ENCODE measurements at places on chromosomes 2 and 18.
A peak's percentile ranks its signal among the peaks of the same experiment; 100 is the strongest.

DNA sequence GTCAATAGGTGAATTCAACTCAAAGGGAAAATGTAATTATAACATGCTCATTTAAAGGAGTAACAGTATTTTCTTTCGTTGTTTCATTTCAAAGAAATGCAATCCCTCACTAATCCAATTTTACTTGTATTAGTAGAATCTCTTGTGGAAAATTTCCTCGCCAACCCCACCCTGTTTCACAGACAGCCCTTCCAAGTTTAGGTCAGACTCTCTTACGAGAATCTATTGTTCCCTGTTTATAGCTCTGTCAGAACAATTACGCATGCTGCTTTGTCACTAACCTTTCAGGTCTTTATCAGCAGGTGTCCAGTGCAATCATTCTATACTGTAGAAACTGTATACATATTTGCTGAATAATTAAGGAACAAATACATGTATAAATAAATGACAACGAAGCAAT is 657.8 kb upstream of the LINC00305 start:
- no peak for DNase-seq

- no peak for DNase-seq
Observed at GRCh38 chr18:12003894-12004293, 22.6 kb downstream of the IMPA2 start.

DNA sequence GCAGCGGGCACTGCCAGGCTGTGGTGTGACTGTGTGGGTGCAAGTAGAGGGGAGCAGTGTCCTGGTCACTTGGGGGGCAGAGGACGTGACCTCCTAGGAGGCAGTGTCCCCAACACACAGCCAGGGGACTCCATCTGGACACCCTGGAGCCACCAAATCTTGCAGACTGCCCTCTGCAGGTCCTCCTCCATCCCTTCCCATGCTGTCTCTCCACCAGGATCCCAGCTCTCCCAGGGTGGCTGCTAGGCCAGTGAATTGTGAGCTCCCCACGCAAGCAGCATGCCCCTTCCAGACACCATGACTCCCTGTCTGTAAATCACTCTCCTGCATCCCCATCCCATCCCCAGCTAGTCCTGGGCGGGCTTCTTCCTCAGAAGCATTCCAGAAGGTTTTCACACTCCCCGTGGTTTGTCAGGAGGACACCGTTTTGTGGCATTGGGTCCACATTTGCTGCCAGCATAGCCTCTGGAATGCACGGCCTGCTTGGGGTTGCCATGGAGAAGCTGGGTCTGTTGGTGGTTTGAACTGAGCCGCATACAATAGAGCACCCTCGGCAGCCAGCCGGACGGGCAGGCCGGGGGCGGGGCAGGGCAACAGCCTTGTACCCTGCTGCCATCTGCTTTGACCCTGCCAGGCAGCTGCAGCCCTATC is 210.7 kb downstream of the KLHL29 start:
- DNase-seq, result peak; percentile 54

GRCh38 chr2:170950221-170950761 is 21.2 kb downstream of the GORASP2 start:
- DNase-seq, result no peak

DNA sequence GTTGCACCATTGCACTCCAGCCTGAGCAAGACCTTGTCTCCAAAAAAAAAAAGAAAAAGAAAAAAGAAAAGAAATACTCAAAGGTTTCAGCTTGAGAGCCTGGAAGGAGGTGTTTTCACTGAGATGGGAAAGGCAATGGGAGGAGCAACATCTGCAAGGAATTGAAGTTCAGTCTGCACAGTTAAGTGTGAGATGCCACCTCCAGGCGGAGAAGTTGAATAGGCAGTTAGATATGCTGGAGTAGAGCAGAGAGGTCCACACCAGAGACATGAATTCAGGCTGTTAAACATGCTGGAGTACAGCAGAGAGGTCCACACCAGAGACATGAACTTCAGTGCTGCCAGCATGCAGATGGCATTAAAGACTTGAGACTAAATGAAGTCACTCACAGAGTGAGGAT is 41.4 kb upstream of the DTNB start:
- no peak for DNase-seq

GRCh38 chr2:45892425-45892745 is 240.9 kb downstream of the PRKCE start:
- peak; percentile 67 for DNase-seq

- no peak for DNase-seq
Observed at GRCh38 chr2:226048611-226049010, 649.1 kb downstream of the NYAP2 start.

GRCh38 chr2:196286821-196287220 is 115.4 kb upstream of the STK17B start:
- no peak for DNase-seq

DNA sequence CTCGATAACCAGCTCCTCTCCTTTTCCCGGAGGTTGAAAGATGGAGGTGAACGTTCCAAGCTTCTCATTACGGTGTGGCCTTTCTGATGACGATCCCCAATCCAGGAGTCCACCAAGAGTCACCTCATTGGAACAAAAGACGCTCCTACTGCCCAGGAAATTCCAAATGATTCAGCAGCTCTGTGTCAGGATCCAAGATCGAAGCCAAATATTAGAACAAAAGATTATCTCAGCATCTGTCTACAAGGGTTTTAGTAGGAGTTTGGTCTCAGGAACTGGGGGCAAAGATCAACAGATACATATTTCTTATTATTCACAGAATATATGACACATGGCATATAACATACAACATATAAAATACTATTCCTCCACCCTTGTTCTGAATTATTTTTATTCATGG is 161.1 kb upstream of the RAB12 start:
- no peak for DNase-seq

GRCh38 chr2:199057936-199058335 is 399.8 kb downstream of the SATB2 start:
- no peak for DNase-seq

DNA sequence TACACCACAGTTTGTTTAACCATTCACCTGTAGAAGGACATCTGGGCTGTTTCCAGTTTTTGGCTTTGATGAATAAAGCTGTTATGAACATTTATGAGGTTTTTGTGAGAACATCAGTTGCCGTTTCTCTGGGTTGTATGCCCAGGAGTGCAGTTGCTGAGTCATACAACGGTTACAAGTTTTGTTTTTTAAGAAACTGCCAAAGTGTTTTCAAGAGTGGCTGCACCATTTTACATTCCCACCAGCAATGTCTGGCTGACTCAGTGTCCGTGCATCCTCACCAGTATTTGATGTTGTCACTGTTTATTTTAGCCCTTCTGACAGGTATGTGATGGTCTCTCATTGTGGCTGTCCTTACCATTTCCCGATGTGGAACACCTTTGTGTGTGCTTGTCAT is 48.0 kb upstream of the GPR17 start:
- no peak for DNase-seq

DNA sequence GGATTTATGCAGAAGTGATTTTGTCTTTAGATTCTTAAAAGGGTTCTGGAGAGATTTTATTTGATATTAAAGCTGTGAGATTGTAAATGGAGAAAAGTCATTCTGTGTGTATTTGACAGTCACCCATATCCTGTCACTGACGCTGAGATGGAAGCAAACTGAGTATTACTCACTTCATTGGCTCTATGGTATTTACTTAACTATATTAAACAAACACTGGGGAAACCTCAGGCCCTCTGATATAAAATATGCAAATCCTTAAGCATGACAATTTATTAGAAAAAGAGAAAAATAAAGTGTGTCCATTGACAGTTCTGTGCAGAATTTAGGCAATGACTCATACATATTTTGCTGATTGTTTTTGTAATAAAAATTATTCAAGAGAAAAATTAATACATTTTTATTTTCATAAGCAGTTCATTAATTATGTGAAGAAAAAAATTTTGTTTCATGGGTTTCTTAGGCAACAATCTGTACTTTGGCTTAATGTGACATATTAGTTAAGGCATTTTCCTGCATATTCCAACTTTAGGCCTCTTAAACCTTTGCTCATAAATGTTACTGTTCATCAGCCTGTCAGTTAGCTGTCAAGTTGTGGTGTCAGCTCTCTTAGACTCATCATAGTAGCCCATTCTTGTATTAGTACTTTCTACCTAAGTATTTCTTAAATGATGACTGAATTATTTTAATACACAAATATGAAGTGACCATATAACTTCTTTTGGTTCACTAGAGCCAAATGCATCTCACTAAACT is 99.9 kb downstream of the PARD3B start:
- DNase-seq, result no peak

DNA sequence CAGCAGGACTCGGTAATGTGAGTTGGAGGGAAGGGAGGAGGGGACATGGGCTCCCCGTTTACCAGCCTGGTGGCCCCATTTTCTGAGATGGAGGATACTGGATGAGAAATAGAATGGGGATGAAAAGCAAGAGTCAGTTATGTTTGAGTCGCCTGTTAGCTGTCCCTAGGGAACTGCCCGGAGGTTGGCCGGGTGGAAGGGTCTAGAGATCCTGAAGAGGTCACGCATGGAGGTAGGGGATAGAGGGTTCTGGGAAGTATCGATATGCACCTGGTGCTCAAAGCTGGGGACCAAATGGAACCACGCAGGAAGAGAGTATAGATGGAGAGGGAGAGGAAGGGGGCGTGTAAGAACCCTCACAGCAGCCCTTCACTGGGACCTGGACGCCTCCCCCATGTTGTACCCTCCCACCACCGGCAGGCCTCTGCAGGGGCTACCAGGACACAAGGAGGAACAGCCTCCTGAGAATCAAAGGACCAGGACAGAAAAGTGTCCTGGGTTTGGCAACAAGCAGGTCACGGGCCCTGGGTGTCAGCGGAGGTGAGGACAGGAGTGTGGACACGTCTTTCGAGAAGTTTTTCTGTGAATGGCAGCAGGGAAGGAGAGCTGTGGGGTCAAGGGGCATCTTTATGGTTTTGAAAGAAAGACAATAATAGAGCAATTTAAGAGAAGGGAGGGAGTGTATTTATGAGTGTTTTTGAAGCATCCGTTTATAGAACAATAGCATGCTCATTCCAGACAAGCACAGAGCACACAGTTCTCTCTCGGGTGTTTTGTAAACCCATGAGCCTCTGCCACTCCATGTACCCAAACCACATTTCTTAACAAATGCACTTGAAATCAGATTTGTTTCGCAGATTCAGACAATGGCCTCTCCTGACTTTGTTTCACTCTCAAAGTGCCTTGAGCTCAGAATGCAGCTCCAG is 132.2 kb downstream of the SMAD7 start:
- DNase-seq, result peak; percentile 10

- DNase-seq, result no peak
Observed at GRCh38 chr2:129554373-129554772, 425.1 kb upstream of the RAB6C start.

DNA sequence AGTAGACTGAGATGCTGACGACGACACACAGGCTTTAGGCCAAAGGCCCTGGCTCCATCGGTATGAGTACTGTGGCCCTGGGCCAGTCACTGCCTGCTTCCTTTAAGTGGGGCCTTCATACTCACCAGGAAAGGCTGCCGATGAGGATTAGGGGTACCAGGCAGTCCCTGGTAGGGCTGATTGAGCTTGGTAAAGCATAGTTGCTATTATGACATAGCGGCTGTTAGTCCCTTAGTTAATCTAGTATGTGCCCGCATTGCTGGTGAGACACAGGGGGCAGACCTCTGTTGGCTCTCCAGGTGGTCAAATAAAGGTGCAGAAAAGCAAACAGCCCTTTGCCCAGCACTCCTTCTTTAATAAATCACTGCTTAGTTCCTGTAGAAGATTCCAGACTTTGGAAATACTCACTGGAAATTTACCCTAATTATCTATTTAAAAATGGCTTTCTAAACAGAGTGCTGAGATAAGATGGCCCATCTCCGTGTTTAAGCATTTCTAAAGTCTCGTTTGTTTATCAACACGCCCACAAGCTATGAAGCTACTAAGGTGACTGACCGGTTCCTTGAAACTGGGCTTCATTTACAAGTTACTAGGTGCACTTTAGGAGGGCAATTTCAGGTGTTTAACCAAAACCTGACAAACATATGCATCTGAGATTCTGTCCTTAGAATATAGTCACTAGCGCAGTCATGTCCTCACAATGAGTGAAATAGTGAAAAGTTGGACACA is 8.7 kb upstream of the BIN1 start:
- no peak for DNase-seq

- peak; percentile 77 for DNase-seq
Observed at GRCh38 chr2:66432801-66433694, 1.9 kb upstream of the MEIS1 start.

- no peak for DNase-seq
Observed at GRCh38 chr18:61764381-61764780, 128.4 kb downstream of the RNF152 start.

GRCh38 chr2:16722677-16723076 is 57.0 kb upstream of the CYRIA start:
- no peak for DNase-seq

GRCh38 chr2:54420524-54421172 is 35.5 kb upstream of the SPTBN1 start:
- no peak for DNase-seq

Measured in lower lobe of right lung (tissue), 2 donors.